Adipocyte (in vitro differentiated cells): ENCODE measurements at places on chromosomes 2 and 18.
A peak's percentile ranks its signal among the peaks of the same experiment; 100 is the strongest.

DNA sequence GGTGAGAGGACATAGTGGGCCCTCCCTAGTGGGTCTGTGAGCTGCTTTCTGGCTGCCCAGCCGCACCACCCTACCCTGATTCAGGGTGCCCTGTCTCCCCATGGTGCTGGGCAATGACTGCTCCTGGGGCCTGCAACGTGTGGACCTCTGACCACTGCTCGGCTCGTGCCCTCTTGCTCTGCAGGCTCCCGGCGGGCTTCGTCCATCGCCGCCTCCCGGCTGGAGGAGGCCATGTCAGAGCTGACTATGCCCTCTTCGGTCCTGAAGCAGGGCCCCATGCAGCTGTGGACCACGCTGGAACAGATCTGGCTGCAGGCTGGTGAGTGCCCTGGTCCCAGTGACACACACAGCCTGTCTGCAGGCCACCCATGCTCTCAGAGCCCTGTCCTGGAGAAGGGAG, 103.5 kb downstream of the STPG4 start:
- DNase-seq: no peak

DNA sequence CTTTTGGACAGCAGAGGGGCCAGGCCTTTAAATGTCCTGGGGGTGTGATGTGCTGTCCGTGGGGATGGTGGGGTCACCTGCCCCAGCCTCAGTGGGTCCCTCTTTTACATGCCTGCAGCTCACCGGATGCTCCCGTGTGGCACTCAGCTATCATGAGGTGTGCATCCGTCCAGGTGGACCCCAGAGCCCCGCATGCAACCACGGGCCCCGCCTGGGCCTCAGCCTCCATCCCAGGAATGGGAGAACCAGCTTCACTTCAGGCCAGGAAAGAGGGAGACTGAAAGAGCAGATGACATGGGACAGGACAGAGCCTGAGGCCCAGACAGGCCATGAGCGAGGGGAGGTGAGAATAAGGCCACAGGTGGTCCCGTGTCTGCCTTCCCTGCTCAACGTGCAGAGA, 37.5 kb downstream of the RAMP1 start:
- DNase-seq: no peak

DNA sequence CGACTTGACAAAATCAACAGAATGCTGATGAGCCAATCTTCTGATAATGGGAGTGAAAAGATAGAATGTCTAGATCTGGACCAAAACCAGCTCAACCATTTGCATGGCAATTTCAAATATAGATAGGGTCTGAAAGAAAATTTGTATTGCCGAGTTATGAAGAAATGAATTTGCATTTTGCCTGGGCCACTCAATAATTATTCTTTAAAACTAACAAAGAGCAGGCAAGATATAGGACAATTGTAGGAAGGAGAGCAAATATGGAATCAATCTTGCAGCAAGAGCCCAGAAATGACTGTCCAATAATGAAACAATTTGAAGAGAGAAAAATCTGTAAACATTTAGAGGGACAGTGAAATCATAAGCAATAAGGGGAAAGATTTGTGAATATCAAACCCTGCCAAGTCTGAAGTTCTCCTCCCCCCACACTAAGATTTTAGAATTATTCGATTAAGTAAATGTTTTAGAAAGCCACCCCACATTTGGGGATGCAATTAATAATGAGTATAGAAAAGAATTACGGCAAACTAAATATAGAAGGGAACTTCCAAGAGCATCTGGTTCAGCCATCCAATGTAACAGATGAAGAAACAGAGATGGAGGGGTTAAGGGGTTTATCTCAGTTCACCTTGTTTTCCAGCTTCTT, 377.4 kb downstream of the SETBP1 start:
- no peak for DNase-seq

- peak; percentile 86 for DNase-seq
Measured at GRCh38 chr2:224650815-224651439, 65.2 kb downstream of the CCDC195 start.

- DNase-seq: no peak
Measured at GRCh38 chr18:13316063-13316462, 97.5 kb downstream of the LDLRAD4 start.

GRCh38 chr2:21891191-21891590, 767.4 kb downstream of the TDRD15 start:
- DNase-seq: no peak
